ENCODE measurements at places on chromosomes 5 and 9.

DNA sequence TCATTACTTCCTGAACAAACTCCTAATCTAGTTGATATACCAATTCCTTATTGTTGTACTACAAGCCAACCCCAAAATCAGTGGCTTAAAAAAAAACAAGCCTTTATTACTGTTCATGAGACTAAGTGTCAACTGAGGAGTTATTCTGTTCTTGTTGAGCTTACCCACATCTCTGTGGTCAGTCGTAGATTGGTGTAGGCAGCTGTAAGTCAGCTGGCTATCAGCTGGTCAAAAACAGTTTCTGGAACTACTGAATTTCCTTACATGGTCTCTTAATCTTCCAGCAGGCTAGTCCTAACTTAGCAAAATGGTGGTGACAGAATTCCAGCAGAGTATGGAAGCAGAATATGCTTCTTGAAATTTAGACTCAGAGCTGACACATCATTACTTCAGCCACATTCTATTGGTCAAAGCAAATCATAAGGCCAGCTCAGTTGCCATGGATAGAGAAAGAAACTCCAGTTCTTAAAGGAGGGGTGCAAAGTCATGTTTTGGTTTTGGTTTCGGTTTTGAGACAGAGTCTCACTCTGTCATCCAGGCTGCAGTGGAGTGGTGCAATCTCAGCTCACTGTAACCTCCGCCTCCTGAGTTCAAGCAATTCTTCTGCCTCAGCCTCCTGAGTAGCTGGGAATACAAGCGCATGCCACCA is 386.1 kb upstream of the MPDZ start:
- no peak for DNase-seq

DNA sequence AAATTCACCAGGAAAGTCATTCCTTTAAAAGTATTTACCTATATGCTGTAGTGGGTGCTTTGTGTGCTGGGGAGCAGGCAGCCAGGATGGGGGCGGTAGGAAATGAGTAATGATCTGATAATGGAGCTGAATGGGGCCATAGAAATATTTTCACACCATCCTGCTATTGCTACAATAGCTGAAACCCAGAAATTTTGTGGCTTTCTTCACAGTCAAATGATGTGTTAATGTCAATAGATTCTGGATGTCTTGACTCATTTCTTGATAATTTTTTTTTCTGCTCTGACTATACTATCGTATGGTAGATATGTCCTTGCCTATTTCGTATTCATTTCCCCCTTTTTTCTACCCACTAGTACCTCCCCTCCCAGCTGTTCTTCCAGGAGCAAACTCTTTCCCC is 59.5 kb downstream of the RORB start:
- DNase-seq = peak; percentile 12

- DNase-seq = no peak
Observed at GRCh38 chr9:37412431-37413151, 9.9 kb upstream of the GRHPR start.

DNA sequence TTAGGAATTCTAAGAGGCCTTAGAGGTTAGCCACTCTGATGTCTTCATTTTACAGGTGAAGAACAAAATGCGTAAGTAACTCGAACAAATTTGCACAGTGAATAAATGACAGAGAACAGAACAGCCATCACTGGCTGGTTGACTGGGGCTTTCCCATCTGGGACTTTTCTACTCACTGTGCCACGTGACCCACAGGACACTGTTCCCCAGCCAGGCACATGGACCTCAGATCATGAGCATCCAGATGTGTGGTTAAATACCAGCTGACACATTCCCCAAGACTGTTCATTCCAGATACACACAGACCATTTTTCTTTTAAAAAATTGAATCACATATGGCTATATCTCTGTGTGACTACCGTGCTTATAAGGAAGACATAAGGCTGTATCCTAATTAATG is 25.8 kb upstream of the MED10 start:
- no peak for DNase-seq

DNA sequence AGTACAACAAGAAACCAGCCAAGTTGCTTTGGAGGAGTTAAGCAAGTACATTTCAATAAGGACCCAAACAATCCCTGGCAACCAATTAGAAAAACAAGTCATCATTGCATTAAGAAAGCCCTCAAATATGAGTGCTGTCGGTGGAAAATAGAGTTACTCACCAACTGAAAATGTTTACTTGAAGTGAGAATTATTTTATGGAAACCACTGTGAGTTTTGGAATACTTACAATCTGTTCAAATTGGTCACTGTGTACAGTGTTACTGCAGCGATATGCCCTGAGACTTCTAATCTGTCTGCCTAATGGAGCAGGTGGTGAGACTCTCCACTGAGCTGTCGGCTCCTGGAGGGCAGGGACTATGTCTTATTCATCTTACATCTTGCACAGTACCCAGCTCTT is 1073.2 kb upstream of the DMAC1 start:
- DNase-seq = no peak

DNA sequence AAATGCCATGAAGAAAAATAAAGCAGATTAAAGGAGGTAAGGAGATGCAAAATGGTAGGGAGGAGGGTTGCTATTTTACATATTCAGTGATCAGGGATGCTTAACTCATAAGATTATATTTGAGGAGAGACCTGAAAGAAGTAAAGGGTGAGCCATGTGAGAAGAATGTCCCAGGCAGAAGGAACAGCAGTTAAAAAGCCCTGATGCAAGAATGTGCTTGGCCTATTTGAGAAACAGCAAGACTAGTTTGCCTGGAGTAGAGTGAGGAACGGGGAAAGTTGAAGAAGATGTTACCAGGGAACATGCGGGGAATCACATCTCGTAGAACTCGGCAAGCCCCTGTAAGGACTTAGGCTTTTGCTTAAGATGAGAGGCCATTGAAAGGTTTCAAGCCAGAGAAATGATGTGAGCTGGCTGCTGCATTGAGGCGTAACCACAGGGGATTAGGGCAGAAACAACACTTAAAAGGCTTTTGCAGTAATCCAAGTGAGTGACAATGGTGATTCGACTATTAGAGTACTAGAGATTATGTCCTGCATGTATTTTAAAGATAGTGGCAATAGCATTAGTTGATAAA is 198.7 kb downstream of the VPS13A start:
- no peak for DNase-seq

GRCh38 chr9:11946531-11946930 is 746.7 kb upstream of the TYRP1 start:
- DNase-seq = no peak

DNA sequence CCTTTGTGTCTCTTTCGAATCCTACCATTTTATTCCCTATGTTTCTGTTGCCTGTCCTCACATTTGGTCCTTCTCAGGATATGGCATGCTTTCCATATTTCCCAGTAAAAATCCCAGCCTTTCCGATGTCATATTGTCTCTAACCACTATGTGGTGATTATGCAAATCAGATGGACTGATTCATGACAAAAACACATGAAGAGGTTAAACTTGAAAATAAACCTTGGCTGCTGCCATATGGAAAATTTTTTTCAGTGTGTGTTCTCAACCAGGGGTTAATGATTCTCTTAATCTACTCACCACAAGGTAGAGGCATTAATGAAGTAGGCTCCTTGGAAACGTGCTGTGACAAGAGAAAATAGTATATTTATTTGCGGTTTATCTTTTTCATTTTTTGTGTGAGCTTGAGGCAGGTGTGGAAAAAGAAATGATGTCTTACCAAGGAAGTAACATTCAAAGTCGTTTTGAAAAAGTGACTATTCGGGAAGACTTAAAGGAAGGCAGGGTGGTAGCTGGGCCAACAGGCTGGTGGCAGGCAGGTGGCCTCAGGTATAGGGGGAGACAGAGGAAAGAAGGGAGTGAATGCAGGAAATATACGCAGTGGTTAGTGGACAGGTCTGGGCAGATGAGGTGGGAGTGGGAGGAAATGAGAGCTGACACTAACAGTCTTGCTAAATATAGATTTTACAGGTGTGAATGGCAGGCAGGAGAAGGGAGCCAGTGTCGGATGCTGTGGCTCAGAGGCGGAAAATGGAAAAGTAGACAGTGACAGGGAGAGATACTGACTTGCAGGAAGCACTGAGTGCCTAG is 46.2 kb downstream of the DMRT2 start:
- DNase-seq = no peak

DNA sequence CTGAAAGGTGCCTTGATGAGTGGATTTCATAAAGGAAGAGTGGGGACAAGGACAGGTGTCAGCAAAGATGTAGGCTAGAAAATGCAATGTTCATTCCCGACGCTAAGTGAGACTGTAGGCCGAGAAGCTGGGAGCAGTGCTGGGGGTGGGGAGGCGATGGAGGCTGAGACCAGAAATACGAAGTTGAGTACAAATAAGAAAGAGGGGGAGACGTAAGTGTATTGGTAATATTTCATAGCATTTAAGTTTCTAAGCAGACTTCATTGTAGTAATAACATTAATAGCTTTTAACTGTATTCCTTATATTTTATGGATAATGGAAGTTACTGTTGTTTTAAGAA is 11.0 kb downstream of the TRIP13 start:
- DNase-seq = no peak

- DNase-seq = no peak
Observed at GRCh38 chr5:17219006-17219422, 1.6 kb downstream of the BASP1 start.

- no peak for DNase-seq
Observed at GRCh38 chr5:14588145-14588544, 6.6 kb downstream of the OTULINL start.

DNA sequence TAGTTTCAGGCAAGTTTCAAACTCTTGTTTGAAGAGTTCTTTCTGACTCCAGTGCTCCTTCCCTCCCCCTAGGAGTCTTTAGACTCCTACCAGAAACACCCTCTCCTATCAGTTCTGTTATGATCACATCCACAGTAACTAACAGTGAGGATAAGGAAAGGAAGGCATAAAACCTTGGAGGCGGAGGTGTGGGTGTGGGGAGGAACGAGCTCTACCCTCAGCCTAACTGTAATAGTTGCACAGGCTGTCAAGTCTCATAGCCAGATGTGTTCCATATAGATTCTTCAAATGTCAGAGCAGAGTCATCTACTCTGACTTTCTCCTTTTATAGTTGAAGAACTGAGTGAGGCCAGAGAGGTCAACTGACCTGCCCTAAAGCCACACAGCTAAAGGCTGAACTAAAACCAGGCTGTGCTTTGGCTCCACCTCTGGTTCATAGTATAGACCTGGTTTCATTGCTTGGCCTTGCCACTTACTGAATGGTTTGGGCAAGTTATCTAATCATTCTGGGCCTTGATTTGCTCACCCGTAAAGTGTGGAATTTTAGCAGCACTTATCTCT is 34.4 kb upstream of the PIK3R1 start:
- DNase-seq = no peak

DNA sequence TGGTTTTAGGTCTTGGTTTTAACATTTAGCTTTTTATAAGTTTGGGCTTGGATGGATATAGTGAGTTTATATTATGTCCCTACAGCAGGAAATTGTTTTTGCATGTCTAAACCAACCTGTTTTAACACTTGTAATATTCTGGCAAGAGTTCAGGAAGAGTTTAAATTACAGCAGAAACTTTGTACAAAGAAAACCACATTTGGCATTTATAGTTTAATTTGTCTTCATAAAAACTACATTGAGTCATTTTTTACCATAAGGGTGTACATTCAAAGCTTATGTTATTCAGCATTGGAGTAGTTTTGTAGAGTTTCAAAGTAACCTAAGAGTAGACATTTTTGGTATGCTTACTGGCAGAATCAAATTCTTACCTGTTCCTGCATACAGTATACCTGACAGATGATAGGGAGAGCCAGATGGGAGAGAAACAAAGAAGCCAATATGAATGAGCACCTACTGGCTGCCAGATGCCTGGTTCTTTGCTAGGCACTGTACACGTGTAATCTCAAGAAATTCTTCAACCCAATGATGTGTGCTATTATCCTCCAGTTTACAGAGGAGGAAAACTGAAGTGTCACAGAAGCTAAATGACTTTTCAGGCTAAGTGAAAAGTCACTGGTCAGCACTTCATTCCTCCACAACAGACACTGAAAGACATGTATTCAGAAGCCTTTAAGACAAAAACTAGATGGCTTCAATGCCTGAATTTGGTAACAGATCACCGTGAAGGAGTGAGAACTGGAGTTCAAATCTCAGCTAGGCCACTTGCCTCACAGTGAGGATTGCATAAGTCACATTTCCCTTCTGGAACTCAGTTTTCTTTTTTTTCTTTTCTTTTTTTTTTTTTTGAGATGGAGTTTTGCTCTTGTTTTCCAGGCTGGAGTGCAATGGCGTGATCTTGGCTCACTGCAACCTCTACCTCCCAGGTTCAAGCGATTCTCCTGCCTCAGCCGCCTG is 25.9 kb upstream of the ECM2 start:
- no peak for DNase-seq

DNA sequence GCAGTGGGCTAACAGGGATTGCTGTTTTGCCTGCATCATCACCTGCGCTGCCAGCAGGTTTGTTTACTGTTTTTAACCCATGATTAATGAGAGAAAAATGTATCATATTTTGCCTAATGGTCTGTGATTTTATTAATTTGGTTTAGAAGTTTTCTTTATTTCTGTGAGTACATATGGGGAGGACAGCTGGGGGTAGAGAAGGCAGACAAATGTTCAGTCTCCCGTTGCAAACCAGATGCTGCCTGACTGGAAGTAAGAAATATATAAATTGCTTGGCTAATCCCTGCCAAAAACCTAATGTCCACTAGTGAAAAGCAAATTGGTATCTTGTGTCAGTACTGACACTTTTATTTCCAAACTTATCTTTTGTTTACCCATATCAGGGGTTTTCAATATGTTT is 1766.1 kb upstream of the C9orf72 start:
- DNase-seq = no peak

DNA sequence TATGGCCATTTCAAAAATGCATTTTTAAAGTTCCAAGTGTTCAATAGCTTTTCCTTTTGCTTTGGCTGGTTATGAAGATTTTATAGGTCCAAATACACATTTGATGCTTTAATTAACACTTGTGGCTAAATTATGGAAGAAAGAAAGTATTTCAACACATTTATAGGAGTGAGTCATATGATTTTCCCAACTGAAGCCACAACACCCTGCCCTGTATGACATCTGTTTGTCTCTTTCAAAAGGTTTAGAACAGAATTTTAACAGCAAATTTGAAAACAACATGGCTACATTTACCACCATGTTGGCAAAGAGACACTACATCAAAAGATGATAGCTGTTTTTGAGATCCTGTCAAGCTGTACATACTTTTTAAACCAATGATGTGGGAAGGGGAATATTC is 99.4 kb downstream of the TMEM174 start:
- no peak for DNase-seq

DNA sequence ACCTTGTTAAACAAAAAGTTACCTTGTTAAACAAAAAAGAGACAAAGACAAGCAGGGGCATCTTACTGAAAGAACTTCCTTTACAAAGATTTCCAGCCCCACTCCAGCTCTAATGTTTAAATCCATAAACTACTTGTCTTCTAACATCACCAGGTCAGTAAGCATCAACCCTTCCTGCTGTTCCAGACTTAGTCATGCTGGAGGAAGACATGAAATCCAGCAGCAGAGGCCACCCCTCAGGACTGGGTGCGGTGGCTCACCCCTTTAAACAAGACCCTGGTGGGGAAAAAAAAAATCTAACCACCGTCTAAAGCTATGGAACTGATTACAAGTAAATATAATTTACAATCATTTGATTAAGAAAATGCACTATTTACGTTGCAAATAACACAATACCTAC is 9.1 kb downstream of the PDCL start:
- no peak for DNase-seq
